ENCODE measurements at places on chromosomes 13 and 19. TPM values are rescaled to one million over a fixed set of nuclear protein-coding genes. Genes with fewer than 3 reads are reported as not detected.

ZNF534 gene
- 0.25 TPM for total RNA-seq

INSR gene
- total RNA-seq = 11.7 TPM

FPR1 gene
- not detected for total RNA-seq

DDX39A gene
- total RNA-seq = 47.2 TPM

CLIP3 gene
- 10.9 TPM for total RNA-seq

DNA sequence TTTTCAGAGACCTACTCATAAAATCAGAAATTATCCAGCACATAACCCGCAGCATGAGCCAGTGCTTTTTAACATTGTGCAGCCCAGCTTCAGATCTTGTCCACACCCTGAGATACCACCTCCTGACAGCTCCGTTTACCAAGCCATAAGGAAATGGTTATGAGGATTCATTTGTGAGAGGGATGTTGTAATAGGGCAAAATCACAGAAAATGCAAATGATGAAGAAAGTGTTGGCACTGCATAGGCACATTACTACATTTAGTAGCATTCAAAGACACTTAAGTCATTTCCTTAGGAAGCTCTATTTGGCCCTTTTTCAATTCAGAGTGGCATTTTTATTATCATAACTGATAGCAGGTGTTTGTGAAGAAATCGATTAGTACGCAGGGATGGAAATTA lies 277.5 kb downstream of the DNAJC15 start:
- DNase-seq = peak; percentile 86

DNA sequence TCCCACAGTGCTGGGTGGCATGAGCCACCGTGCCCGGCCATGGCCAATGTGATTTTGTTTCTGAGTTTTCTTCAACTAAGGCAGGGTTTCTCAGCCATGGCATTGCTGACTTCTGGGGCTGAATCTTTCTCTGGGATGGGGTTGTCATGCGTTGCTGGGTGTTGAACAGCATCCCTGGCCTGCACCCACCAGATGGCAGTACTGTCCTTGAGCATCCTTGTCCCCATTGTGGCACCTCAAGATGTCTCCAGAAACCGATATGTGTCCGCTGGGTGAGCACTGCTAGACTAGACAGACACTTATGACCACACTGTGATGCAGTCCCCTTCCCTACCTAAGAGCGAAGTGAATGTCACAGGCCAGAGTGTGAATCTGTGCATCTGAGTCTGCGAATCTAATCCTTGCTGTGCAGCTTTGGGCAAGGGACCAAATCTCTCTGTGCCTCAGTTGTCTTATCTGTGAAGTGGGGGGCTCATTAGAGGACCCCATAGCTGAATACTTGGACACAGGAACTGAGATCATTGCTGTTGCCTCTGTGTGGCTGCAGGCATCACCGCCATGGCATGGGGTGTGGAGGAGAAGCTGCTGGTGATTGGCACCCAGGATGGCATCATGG lies 50.3 kb upstream of the SIN3B start:
- DNase-seq = peak; percentile 57

- DNase-seq = no peak
These were observed 352.4 kb downstream of the KLF5 start for GRCh38 chr13:73411067-73411809.

DNA sequence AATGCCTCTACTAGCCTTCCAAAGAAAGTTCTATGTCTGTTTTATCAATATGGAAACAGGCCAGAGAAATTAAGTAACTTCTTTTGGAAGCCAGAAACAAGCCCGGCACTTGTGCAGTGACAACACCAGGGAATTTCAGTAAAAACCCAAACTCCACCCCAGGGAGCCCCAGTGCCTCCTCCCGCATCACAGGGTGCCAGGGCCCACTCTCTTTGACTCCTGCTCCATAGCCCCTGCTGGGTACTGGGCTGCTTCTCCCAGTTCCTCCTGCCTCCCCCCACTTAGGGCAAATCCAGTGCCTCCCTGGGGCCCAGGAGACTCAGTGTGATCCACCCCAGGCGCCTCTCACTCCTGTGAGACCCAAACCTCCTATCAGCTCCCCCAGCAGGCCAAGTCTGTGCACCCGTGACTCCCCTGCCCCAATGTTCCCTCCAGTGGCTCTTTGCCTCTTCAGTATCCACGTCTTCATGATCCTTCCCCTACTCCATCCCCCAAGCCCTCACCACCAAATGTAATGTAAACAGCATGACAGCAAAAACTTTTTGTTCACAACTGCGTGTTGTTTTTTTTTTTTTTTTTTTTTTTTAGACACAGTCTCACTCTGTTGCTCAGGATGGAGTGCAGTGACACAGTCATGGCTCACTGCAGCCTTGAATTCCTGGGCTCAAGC lies 2.3 kb upstream of the FFAR3 start:
- DNase-seq = no peak

- no peak for DNase-seq
These were observed 206.8 kb upstream of the SOX1 start for GRCh38 chr13:111860231-111860552.

GRCh38 chr13:80000684-80001509 lies 340.0 kb downstream of the SPRY2 start:
- DNase-seq = no peak

GRCh38 chr19:54173951-54174834 lies 1.2 kb upstream of the TMC4 start:
- no peak for DNase-seq

DNA sequence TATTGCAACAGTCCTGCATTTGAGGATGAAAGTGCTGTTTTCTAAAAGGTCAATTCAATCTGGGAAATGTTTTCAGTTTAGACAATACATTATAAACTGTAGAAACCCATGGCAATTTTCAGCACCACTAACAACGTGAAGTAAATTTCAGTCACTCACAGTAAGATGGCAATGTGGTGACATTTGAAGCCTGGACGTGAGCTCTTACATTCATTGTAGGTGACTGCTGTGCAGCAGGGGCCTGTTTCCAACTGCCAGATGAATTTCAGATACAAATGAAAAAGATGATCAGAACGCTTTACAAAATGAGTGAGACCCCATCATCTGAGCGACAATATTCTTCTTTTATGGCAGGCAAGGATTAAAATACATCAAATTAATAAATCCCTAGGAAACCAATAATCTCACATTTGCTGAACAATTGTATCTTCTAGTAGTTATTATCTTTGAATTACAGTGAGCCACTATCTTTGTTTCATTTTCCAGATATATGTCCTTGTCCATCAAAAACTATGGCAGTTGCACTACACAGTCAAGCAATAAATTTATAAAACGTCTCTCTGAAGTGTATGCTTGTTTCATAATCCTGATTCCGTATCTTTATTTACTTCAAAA lies 1816.8 kb downstream of the OLFM4 start:
- no peak for DNase-seq

GRCh38 chr19:39078436-39079200 lies 5.5 kb upstream of the ACP7 start:
- DNase-seq = peak; percentile 99

DNA sequence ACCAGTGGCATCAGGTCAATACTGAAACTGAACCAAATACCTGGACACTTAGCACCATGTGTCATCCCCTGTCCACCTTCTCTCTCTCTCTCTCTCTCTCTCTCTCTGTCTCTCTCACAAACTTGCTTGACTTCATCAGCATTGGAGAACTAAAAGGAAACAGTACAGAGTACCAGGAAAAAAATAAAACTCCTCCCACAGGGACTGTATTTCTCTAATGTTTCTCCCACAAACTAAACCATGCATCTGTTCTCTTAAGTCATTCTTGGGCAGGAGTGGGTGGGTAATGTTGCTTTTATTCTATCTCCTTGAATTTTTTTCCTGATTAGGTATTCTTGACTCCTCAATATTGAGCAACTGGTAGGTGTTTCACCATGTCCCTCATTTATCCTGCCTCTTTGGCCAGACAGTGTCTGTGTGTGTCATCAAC lies 112.9 kb upstream of the CACNA1A start:
- peak; percentile 82 for DNase-seq

DNA sequence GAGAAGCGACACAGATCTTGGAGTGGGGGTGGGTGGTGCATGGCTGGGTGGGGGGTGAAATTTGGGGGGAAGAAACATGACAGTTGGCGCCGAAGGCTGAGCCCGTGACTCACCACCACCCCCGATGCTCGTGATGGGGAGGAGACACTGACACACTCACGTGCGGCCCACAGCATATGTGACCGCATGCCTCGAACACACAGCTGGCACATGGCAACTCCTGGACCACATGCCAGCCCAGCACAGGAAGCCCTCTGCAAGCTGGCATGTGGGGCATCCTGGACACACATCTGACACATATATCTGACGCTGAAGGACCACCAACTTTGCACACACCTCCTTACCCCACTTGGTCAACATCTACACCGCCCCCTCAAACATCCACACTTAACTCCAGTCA lies 1.2 kb upstream of the GRIK5 start:
- no peak for DNase-seq

DNA sequence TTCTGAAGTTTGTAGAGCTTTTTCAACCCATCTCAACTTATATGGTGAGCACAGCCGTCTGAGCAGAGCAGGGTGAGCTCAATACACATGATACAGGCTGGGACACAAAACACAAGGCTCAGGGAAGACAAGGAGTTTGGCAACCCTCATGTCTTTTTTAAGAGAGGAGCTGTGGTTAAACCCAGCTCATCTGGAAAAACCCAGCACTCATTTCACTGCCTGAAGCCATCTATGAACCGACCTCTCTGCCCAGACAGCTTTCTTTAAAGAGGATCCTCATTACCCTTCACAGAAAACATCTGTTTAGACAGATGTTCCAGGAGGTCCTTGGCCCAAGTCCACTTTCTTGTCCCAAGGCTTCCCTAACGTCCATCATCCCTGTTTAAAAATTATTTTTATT lies 170.0 kb upstream of the TSHZ3 start:
- no peak for DNase-seq

GRCh38 chr13:102589301-102589822 lies 7.4 kb upstream of the TPP2 start:
- DNase-seq = peak; percentile 26

GRCh38 chr13:50999641-51000040 lies 90.0 kb downstream of the RNASEH2B start:
- DNase-seq = no peak

DNA sequence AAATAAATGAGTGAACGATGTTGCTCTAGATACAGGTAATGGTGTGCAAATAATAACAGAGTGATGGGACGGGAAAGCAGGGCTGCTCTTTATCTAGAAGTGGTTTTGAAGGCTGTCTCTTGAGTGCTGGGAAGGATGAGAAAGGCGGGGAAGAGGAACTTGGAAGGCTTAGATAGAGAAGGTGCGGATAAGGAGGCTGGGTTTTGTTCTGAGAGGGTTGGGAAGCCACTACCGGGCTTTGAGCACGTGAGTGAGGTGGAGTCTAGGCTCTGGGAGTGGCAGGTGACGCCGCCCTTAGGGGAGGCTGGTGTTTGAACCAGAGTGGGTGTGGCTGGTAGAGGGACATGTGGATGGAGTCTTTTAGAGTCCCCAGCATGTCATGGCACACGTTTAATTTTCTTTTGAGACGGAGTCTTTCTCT lies 811 bp downstream of the ARMC6 start:
- peak; percentile 85 for DNase-seq

GRCh38 chr13:75902166-75903104 lies 266.3 kb downstream of the LMO7 start:
- DNase-seq = no peak

- DNase-seq = no peak
These were observed 416.9 kb downstream of the IRS2 start for GRCh38 chr13:109369353-109370052.

- DNase-seq = peak; percentile 30
These were observed 10.2 kb downstream of the TSC22D1 start for GRCh38 chr13:44565881-44566280.

- DNase-seq = peak; percentile 95
These were observed 195.7 kb upstream of the UBL3 start for GRCh38 chr13:30045916-30046704.

DNA sequence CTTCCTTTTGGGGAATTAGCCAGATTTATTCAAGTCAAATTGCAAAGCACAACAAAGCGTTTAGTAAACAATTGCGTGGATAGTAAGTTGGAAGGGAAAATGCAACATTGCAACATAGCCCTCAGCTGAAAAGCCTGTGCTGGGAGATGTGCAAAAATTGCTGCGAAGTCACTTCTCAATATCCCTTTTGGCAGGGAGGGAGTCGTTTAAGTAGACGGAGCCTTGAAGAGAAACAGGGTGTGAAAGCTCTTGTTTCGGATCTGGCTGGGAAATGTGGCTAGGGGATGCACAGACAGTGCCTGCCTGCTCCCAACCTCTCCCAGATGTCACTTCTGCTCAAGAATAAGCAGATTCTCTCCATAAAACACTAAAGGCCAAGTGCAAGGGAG lies 56.8 kb downstream of the SLC7A1 start:
- DNase-seq = peak; percentile 40

DNA sequence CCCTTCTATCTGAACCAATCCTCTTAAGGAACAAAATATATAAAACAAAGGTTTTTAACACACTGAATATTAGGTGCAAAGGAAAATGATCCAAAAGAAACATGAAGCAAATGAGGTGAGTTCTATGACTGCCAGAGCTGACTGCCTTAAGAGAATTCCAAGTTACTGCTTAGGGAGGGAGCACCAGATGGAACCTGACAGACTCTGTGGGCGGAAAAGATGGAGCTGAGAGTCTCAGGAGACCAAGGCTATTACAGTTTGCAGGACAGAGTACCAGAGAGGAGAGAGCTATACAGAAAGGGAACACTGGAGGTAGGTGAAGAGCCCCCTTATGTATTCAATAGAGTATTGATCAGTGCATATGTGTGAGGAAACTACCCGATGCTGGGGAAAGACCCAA lies 87.2 kb downstream of the B3GLCT start:
- no peak for DNase-seq

GRCh38 chr13:44932171-44932849 lies 57.0 kb downstream of the NUFIP1 start:
- peak; percentile 49 for DNase-seq

DNA sequence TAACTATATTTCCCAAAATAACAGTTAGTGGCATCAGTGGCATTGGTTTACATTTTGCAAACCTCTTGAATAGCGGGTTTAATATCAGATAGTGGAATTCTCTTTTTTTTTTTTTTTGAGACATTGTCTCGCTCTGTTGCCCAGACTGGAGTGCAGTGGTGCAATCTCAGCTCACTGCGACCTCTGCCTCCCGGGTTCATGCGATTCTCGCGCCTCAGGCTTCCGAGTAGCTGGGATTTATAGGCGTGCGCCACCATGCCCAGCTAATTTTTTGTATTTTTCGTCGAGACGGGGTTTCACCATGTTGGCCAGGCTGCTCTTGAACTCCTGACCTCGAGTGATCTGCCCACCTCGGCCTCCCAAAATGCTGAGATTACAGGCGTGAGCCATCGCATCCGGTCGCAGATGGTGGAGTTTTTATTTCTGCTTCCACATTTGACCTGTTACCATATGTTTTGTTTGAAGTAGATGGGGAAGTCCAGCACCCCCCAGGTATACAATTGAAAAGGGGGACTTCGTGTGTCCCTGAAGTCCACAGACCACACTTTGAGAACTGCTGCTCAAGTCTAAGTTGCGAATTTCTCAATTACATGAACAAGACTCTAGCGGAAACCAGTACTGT lies 40.5 kb upstream of the XPO4 start:
- no peak for DNase-seq

GRCh38 chr19:18475004-18475453 lies 37.1 kb upstream of the ISYNA1 start:
- DNase-seq = no peak

Data from GM23248 (cell line).